ENCODE measurements at places on chromosomes 2 and 18.
A peak's percentile ranks its signal among the peaks of the same experiment; 100 is the strongest.

- no peak for DNase-seq
These were observed 213.4 kb upstream of the STK17B start for GRCh38 chr2:196384729-196385128.

- peak; percentile 40 for DNase-seq
These were observed 392.4 kb downstream of the TNS1 start for GRCh38 chr2:217610401-217610814.

GRCh38 chr2:15853903-15854302, 86.4 kb upstream of the MYCN start:
- no peak for DNase-seq

DNA sequence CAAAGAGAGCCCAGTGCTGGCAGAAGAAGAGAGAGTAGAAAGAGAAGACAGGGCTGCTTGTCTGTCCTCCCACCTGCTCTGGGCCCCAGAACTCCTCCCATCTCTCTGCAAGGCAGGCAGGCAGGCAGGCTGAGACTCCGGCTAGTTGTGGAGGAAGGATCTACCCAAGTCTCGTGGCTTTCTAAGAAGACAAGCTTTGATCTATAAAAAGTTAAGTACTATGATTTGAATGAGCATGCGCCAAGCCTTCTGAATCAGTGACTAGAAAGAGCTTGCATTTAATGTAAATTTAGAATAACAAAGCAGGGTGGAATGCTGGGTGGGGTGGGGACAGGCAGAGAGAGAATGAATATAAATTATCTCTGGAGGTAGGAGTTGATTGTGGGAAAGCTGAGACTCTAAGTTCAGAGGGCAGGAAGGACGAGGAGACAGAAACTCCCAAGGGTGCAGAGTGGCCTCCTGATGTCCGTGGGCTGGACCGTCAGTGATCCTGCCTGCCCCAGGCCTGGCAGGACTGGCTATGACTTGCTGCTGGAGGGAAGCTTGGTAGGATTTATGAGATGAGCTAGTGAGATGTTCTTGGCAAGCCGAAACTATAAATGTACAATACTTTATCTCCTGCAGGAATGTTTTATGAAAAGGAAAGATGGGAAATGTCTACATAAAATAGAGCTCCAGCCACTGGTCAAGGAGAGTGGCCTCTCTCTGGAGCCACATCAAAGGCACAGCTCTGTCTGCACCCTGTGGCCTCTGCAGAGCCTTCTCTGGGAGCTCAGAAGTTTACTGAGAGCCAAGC, 447.5 kb downstream of the TNS1 start:
- DNase-seq: no peak

GRCh38 chr2:231706731-231707624, 1.3 kb upstream of the PTMA start:
- DNase-seq: peak; percentile 95

- DNase-seq: no peak
These were observed 116.2 kb downstream of the GAREM1 start for GRCh38 chr18:32354518-32354917.
